ENCODE measurements at places on chromosomes 3 and 15.

DNA sequence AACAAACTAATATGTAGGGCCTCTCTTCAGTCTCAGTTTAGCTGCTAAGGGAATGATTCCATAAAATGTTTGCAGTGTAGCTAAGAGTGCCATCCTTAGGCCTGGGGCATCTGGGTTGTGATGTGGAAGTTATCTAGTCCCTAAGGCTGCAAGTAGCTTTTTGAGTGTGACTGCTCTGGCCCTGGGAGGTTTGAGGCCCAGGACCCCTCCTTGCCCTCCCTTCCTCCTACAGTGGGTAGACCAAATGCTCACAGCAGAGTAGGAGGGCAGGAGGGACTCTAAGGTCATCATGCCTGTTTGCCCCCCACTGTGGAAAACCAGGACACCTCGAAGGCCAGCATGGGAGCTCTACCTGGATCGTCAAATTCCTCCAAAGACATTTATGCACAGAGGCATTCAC, 115.0 kb downstream of the EPHB1 start:
- H3K27ac ChIP-seq, result no peak overlapping the region
- H3K36me3 ChIP-seq, result no peaks in the 10 kb centered on the region
- H3K27me3 ChIP-seq, result no peaks in the 10 kb centered on the region
- H3K4me3 ChIP-seq, result no peak overlapping the region
- H3K4me1 ChIP-seq, result peaks cover 4% of the 10 kb centered on the region
- no peak for DNase-seq

GRCh38 chr15:50365570-50365969, 10.6 kb upstream of the GABPB1 start:
- H3K4me3 ChIP-seq, result no peak overlapping the region
- no peak overlapping the region for H3K27ac ChIP-seq
- peaks cover 51% of the 10 kb centered on the region for H3K36me3 ChIP-seq
- no peaks in the 10 kb centered on the region for H3K4me1 ChIP-seq

DNA sequence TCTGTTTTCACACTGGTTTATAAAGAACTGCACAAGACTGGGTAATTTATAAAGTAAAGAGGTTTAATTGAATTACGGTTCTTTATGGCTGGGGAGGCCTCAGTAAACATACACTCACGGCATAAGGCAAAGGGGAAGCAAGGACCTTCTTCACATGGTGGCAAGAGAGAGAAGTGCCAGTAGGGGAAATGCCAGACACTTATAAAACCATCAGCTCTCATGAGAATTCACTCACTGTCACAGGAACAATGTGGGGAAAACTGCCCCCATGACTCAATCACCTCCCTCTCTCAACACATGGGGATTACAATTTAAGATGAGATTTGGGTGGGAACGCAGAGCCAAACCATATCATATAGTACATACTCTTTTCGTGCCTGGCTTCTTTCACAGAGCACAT, 42.4 kb downstream of the MAP2K1 start:
- no peaks in the 10 kb centered on the region for H3K4me1 ChIP-seq
- H3K27ac ChIP-seq, result no peak overlapping the region

- H3K27me3 ChIP-seq, result no peaks in the 10 kb centered on the region
- no peaks in the 10 kb centered on the region for H3K36me3 ChIP-seq
- no peak for DNase-seq
- H3K4me3 ChIP-seq, result no peak overlapping the region
- H3K27ac ChIP-seq, result no peak overlapping the region
These were observed 800.3 kb upstream of the GBE1 start for GRCh38 chr3:82561784-82562183.

- H3K4me1 ChIP-seq, result no peaks in the 10 kb centered on the region
- no peak overlapping the region for H3K27ac ChIP-seq
- H3K36me3 ChIP-seq, result no peaks in the 10 kb centered on the region
- no peak overlapping the region for H3K4me3 ChIP-seq
These were observed 35.9 kb downstream of the CYP19A1 start for GRCh38 chr15:51302480-51302879.

- no peaks in the 10 kb centered on the region for H3K4me1 ChIP-seq
- H3K4me3 ChIP-seq, result no peak overlapping the region
- no peaks in the 10 kb centered on the region for H3K36me3 ChIP-seq
- H3K27me3 ChIP-seq, result no peaks in the 10 kb centered on the region
- no peak for DNase-seq
- H3K27ac ChIP-seq, result no peak overlapping the region
These were observed 524.6 kb downstream of the MECOM start for GRCh38 chr3:169138849-169139420.

DNA sequence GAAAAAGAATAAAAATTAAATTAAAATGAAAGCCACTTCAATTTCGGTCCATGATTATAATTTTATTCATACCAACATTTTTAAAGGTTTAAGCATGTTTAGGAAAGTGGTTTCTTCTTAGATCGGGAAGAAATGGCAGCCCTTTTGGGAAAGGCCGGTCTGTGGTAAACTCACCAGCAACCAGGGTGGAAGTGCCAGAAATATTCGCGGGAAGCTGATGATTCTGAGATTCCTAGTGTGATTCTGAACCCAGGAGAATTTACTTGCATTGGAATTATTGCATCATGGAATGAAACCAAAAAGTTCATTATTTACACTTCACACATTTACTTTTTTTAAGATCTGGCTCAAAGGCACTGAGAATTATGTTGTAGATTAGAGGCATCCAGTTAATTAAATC, 97.2 kb upstream of the CCNL1 start:
- H3K27ac ChIP-seq, result no peak overlapping the region
- H3K4me1 ChIP-seq, result no peaks in the 10 kb centered on the region
- H3K4me3 ChIP-seq, result no peak overlapping the region
- no peaks in the 10 kb centered on the region for H3K27me3 ChIP-seq
- DNase-seq, result no peak

DNA sequence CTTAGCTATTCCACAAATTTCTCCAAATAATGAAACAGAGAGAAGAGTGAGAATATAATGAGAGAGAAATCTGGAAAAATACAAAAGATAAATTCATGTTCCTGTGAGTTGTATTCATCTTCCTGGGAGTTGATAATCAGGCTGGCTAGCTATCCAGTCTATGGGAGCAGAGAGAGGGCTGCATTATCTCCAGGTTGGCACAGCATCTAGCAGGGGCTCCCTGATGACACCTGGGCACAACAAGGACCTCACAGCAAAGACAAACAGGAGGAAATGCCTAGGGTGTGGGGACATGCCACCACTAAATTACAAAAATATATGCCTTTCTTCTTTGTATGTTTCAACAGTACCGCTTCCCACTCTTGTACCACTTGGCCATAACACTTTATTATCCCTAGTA, 1.9 kb downstream of the EHD4 start:
- no peaks in the 10 kb centered on the region for H3K27me3 ChIP-seq
- DNase-seq, result no peak
- peak overlapping the region; percentile 13 for H3K27ac ChIP-seq
- no peak overlapping the region for H3K4me3 ChIP-seq
- H3K36me3 ChIP-seq, result peaks cover 13% of the 10 kb centered on the region

DNA sequence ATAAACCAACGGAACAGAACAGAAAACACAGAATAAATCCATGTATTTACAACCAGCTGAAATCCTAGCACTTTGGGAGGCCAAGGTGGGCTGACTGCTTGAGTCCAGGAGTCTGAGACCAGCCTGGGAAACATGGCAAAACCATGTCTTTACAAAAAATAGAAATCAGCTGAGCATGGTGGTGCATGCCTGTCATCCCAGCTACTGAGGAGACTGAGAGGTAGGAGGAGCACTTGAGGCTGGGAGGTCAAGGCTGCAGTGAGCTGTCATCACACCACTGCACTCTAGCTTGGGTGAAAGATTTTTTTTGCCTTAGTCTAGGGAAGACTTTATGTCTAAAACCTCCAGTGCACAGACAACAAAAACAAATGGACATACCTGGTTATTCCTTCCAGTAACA, 120.7 kb downstream of the STT3B start:
- DNase-seq, result no peak
- H3K4me3 ChIP-seq, result no peak overlapping the region
- H3K4me1 ChIP-seq, result no peaks in the 10 kb centered on the region
- no peak overlapping the region for H3K27ac ChIP-seq

DNA sequence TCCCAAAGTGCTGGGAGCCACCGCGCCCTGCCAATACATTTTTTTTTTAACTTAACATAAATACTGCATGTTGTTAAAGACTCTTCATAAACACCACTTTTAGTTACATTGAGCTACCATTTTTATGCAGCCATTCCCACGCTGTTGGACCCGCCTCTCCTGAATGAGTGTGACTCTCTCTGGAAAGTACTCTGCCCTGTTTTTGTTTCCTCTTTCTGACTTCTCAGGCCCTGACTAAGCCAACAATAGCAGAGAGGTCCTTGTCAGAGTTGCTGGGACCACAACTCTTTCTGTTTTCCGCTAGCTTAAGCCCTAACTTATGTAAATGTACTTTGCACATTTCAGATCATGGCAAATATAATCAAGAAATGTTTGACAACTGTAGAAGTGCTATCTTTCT, 35.2 kb downstream of the PARP15 start:
- no peaks in the 10 kb centered on the region for H3K27me3 ChIP-seq
- no peaks in the 10 kb centered on the region for H3K36me3 ChIP-seq
- no peaks in the 10 kb centered on the region for H3K4me1 ChIP-seq
- H3K4me3 ChIP-seq, result no peak overlapping the region

DNA sequence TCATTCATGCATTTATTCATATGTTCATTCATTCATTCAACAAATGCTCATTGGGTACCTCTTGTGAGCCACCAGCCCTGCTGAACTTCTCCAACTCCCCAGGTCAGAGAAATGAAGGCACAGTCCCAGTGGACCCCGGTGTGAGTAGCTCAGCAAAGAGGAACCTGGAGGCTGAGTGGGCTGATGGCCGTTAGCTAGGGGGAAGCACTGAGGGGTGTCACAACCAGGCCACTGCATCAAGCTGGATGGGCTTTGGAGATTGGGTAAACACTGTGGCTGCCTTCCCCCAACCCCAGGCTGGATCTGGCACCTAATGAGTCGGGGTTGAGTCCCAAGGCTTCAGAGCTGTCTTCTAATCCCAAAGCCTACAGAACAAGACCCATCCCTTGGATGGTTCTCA, 12.1 kb upstream of the ALAS1 start:
- peaks cover 3% of the 10 kb centered on the region for H3K4me1 ChIP-seq
- H3K27me3 ChIP-seq, result no peaks in the 10 kb centered on the region
- H3K27ac ChIP-seq, result no peak overlapping the region
- no peak for DNase-seq

- peaks cover 42% of the 10 kb centered on the region for H3K27me3 ChIP-seq
- peaks cover 10% of the 10 kb centered on the region for H3K4me1 ChIP-seq
- H3K4me3 ChIP-seq, result no peak overlapping the region
- no peak overlapping the region for H3K27ac ChIP-seq
- no peaks in the 10 kb centered on the region for H3K36me3 ChIP-seq
These were observed 70.2 kb upstream of the CORO2B start for GRCh38 chr15:68508485-68509189.

DNA sequence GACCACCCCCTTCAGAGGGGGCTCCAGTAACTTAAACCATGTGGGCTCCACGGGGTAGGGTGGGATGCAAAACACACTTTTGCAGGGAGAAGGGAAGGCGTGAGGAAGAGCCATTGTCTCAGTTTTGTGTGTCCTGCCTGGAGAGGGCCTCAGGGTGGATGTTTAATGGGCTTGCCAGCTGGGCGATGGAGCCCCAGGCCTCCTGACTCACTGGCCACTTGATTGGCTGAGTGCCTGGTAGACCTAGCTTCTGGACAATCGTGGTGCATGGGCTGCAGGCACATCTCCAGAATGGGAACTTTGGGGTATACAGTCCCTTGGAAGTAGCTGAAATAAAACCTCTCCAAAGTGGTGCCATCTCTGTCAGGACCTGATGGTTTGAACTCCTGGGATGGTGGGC, 118.3 kb upstream of the MRPS22 start:
- no peak overlapping the region for H3K27ac ChIP-seq
- no peaks in the 10 kb centered on the region for H3K36me3 ChIP-seq
- H3K27me3 ChIP-seq, result peaks cover 12% of the 10 kb centered on the region

DNA sequence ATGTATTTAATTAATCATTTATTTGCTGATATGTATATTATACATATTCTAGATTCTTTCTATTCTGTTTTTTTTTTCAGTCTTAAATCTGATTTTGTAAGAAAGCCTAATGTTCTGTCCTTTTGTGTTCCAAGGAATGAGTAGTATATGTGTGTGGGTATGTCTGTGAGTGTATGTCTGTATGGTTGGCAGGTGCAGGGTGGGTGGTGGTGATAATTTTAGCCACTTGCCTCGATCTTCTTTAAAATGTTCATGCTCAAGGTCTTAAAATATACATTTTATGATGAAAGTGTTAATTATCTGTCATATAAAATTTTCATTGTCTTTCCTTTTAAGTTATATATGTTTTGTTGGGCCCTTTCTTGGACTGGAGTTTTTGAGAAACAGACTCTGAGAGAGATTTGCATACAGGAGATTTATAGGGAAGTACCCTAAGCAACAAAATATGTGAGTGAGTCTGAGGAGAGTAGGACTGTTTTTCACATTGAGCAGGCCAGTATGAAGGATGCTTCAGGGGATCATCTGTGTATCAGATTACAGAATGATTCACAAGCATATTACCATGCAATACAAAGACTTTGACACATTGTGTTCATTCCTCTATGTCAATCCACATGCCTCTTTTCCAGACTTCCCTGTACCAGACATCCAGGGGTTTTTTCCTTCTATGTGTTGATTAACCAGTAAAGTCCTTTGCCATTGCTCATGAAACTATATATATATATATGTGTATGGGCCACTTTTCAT, 211.0 kb upstream of the DPPA4 start:
- no peak overlapping the region for H3K27ac ChIP-seq
- H3K4me3 ChIP-seq, result no peak overlapping the region
- no peak for DNase-seq
- H3K36me3 ChIP-seq, result no peaks in the 10 kb centered on the region

- H3K4me1 ChIP-seq, result no peaks in the 10 kb centered on the region
- H3K4me3 ChIP-seq, result no peak overlapping the region
- no peaks in the 10 kb centered on the region for H3K36me3 ChIP-seq
- H3K27me3 ChIP-seq, result no peaks in the 10 kb centered on the region
- no peak for DNase-seq
These were observed 243.2 kb upstream of the VEPH1 start for GRCh38 chr3:157746391-157746790.

DNA sequence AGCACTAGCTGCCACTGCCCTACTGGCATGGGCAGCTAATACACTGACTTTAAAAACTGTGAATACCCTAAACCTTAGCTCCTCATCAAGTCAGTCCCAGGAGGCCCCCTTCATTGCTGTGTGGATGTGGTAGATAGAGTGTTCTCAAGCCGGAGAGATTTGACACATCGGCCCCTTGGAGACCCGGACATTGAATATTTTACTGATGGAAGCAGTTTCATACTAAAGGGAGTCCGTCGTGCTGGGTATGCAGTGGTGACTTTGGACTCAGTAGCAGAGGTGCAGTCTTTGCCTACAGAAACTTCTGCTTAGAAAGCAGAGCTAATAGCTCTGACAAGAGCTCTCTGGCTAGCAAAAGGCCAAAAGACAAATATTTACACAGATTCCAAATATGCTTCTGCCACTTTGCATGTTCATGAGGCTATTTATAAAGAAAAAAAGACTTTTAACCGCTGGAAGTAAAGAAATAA, 17.5 kb downstream of the CCR4 start:
- no peak overlapping the region for H3K4me3 ChIP-seq
- no peaks in the 10 kb centered on the region for H3K36me3 ChIP-seq
- no peak for DNase-seq
- H3K27me3 ChIP-seq, result peaks cover 6% of the 10 kb centered on the region
- no peak overlapping the region for H3K27ac ChIP-seq
- H3K4me1 ChIP-seq, result no peaks in the 10 kb centered on the region

GRCh38 chr3:123781138-123781537, 103.0 kb downstream of the MYLK start:
- peaks cover 8% of the 10 kb centered on the region for H3K36me3 ChIP-seq
- H3K27ac ChIP-seq, result peak overlapping the region; percentile 61
- no peaks in the 10 kb centered on the region for H3K27me3 ChIP-seq
- H3K4me3 ChIP-seq, result no peak overlapping the region

Measured in mesenchymal stem cell (in vitro differentiated cells and primary cell).